NCI-H187 (cell line): ENCODE measurements at places on chromosomes 11 and 22.

- DNase-seq = no peak
Observed at GRCh38 chr11:95790933-95791708, 823 bp downstream of the CEP57 start.

DNA sequence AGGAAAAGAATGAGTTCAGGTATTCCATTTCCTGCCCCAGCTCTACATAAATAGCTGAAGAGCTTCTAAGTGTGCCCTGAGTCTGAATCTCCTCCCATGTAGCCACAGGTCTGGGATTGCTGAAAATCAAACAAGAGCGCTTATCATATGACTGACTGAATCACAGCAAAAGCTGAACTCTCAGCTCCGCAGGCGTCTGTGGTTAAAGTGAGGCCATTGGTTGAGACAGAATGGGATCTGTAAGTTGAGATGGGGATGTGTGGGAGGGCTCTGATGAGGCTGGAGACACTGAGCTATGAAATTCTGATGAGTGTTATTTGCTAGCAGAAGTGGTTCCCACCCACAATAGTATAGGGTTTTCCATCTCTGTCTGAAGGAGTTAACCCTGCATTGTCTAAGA lies 637.0 kb downstream of the OPCML start:
- no peak for DNase-seq

DNA sequence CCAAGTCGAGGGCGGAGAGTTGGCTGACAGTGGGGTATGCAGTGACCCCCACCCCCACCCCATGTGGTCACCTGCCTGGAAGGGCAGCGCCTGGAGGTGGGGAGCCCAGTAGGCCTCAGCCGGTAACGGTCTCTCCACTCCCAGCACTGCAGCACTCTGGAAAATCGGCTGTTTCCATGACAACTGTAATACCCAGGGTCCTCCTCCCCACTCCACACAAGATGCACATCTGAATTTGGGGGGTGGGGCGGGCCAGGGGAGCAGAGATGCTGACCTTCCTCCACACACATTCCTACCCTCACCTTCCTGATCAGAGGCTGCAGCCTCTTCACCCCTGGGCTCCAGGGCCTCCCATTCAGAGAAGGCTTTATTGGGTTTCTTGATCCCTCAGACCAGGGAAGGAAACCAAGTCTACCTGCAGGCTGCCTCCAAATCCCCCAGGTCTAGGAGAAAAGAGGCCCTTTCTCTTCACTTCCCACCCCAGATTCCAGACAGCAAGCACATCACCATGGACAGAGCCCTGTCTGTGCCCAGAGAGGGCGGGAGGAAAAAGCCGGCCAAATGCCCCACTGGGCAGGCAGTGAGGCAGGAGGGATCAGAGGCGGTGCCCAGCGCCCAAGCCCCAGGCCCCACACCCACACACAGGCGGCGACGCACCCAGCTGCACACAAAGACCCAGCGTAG lies 46.5 kb downstream of the SLC22A12 start:
- no peak for DNase-seq

- no peak for DNase-seq
Observed at GRCh38 chr22:43042101-43042780, 27.3 kb upstream of the PACSIN2 start.

GRCh38 chr11:77658213-77659013 lies 20.8 kb upstream of the CLNS1A start:
- no peak for DNase-seq

- peak; percentile 23 for DNase-seq
Observed at GRCh38 chr11:38791346-38791961, 2193.4 kb upstream of the RAG2 start.

DNA sequence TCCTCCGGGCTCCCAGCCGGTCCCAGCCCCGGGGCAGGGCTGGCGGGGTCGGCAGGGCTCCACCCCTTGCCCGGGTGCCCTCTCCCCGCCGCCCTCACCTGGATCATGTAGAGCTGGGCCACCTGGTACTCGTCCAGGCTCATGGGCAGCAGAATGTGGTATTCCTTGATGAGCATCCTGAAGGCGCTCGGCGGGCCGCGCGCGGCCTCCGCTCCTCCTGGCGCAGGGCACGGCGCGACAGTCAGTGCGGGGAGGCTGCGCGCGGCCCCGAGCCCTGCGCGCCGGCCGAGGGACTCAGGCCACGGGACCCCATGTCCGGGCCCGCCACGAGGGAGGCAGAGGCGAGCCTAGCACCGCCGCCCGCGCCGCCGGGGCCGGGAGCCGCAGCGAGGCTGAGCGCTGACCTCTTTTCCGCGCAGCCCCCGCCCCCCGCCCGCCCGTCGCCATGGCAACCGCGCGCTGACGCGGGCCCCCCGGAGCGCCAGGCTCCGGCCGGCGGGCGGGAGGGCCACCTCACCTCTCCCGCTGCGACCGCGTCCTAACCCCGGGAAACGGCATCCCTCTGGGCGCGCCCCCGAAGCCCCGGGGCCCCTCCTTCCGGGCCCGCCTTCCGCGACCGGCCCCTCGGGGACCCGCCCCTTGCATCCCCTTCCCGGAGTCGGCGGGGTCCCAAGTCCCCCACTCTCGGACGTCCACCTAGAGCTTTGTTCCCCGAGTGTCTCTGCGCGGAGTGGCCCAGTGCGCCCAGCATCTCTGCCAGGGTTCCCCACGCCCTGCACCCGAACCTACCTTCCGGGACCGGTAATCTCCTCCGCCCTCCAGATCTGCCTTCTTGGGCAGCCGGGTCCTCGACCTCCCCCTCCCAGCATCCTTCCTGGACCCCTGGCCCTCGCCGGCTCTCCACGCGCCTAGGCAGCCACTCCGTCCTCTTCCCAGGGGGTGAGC lies 886 bp downstream of the PITPNM1 start:
- DNase-seq = no peak

GRCh38 chr22:48577014-48577690 lies 1250.5 kb downstream of the BRD1 start:
- no peak for DNase-seq

DNA sequence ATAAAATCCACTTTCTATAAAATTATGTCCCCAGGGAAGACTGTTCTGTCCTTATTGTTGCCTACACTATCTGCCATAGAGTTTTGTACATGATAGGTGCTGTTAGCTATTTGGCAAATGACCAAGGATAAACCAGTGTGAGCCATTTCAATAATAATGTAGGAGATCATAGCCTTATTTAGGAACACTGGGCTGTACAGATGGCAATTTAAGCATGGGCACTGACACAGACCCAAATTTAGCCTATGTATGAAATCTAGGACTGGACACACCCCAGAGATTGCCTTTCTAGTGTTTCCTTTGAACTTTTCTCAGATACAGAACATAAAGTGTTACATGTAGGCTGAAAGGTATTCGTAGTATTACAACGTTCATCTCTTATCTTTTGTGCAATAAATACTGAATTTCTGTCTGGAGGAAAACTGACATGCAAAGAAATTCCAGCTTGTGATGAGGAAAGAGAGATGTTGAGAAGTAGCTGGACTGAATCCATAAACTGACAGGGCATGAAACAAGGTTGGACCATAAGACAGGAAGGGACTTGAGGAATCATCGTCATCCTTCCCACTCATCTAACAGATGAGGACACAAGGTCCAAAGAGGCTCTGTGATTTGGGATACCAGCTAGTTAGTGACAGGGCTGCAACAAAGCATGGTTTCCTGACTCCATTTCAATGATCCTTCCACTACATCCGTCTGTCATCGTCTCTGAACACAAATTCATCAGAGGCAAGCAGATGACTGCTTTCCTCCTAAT lies 60.3 kb downstream of the TMPRSS5 start:
- DNase-seq = no peak

GRCh38 chr11:11243209-11243589 lies 109.9 kb downstream of the CSNK2A3 start:
- DNase-seq = no peak

DNA sequence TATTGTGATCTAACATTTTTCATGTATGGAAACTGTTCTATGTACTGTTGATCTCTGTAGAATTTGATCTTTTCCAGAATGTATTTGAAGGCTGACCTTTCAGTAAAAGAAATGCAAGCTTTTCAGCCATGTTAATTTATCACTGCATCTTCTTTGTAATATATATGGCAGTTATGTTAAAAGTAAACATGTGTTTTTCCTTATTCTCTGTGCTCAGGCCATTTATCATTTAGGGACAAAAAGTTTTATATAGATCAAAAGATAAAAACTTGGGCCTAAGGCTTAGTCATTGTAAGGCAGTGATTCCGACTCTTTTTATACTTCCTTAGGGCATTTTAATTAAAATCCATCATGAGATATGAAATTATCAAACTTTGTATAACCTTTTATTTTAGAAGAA lies 48.7 kb downstream of the KDM2A start:
- DNase-seq = no peak

- DNase-seq = no peak
Observed at GRCh38 chr11:27456140-27456794, 16.3 kb downstream of the LGR4 start.

DNA sequence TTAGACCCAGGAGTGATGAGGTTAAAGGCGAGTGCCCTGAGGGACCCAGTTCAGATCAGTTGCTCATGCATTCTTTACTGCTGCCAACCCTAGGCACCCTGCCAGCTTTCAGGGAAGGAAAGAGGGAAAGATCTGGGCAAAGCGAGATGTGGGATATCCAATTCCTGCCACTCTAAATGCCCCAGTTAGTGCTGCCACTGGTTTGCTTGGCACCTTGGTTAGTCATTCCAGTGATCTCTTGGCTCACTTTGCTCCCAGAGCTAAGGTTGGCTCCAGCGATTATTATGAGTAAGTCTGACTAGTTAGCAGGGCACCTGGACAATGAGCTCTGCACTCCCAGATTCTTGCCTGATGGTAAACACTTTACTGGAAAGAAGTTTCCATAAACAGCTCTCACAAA lies 85.0 kb downstream of the INSC start:
- no peak for DNase-seq

DNA sequence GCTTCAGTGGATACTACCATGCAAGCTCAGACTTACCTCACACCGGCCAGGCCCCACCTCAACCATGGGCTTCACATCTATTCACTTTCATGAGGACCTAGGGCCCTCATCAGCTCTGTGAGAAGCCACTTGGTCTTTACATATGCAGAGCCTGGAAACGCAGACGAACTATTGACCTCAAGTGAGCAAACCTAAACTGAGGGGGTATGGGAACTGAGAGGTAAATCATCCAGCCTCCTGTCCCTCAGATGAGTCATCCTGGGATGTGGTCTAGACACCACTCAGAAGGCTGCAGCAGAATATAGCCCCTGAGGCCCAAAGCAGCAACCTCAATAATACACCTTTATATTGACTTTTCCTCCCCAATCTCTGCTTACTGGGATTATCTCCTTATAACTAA lies 578.0 kb downstream of the INSC start:
- DNase-seq = no peak

DNA sequence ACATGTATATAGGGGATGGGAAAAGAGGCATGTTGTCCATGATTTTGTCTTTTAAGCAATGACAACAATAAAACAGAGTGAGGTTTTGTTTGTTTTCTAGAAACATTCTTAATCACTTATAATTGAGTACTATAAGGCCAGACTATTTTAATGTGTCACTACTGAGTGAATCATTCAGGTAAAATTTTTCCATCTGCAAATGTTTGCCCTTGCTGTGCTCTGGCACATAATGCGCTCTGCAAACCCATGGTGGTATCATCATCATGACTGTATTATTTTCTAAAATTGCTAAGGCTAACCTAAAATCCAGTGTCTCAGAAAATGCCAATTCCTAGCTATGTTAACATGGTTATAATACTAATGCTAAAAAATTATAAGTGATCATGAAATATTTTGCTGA lies 261.2 kb downstream of the CADM1 start:
- DNase-seq = no peak

GRCh38 chr11:133582750-133583149 lies 50.4 kb upstream of the OPCML start:
- DNase-seq = no peak

GRCh38 chr11:44862558-44863101 lies 88.1 kb downstream of the TP53I11 start:
- DNase-seq = no peak

- no peak for DNase-seq
Observed at GRCh38 chr11:1883346-1884302, 8.1 kb downstream of the PRR33 start.

DNA sequence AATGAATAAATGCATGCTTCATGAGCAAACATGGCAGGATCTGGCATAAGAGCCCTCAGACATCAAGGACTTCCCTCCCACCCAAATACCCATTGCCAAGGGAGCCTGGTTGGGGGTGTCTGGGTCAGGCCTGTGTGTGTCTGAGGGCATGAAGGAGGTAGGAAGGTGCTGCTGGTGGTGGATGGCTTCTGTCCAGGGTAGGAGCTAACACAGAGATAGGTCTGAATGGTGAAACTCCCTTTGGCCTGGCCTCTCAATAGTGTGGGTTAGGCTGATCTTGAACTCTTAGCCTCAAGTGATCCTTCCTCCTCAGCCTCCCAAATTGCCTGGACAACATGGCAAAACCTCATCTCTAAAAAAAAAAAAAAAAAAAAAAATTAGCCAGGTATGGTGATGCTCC lies 2.8 kb downstream of the AMPD3 start:
- DNase-seq = no peak
